Naive B cell (primary cell): ENCODE measurements at places on chromosomes 5 and 9. TPM values are rescaled to one million over a fixed set of nuclear protein-coding genes. Genes with fewer than 3 reads are reported as not detected.
A peak's percentile ranks its signal among the peaks of the same experiment; 100 is the strongest.

DNA sequence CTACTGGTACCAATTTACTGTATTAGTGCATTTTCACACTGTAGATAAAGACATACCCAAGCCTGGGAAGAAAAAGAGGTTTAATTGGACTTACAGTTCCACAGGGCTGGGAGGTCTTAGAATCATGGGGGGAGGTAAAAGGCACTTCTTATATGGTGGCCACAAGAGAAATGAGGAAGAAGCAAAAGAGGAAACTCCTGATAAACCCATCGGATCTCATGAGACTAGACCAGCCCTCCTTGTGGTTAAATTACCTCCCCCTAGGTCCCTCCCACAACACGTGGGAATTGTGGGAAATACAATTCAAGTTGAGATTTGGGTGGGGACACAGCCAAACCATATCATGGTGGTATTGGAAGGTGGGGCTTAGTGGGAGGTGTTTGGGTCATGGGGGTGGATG, 56.5 kb upstream of the SPDL1 start:
- H3K27me3 ChIP-seq, result peaks cover 26% of the 10 kb centered on the region
- H3K27ac ChIP-seq, result no peak overlapping the region
- H3K4me3 ChIP-seq, result no peak overlapping the region
- no peaks in the 10 kb centered on the region for H3K36me3 ChIP-seq
- H3K4me1 ChIP-seq, result no peaks in the 10 kb centered on the region

- no peaks in the 10 kb centered on the region for H3K36me3 ChIP-seq
- H3K27ac ChIP-seq, result no peak overlapping the region
- no peak overlapping the region for H3K4me3 ChIP-seq
- DNase-seq, result no peak
- no peaks in the 10 kb centered on the region for H3K4me1 ChIP-seq
These were observed 161.4 kb downstream of the CHSY3 start for GRCh38 chr5:130065617-130066016.

The TRIP13 gene
- not detected for polyA plus RNA-seq

- H3K36me3 ChIP-seq, result no peaks in the 10 kb centered on the region
- no peak for DNase-seq
- no peaks in the 10 kb centered on the region for H3K27me3 ChIP-seq
- no peak overlapping the region for H3K27ac ChIP-seq
- H3K4me1 ChIP-seq, result peaks cover 14% of the 10 kb centered on the region
These were observed 288.2 kb downstream of the FANCC start for GRCh38 chr9:95029288-95029687.

The CSNK1G3 gene
- 92.2 TPM for polyA plus RNA-seq

The TEX48 gene
- not detected for polyA plus RNA-seq

The SPINK4 gene
- not detected for polyA plus RNA-seq

The C9orf50 gene
- polyA plus RNA-seq, result not detected

- no peak overlapping the region for H3K4me3 ChIP-seq
- DNase-seq, result no peak
- peaks cover 47% of the 10 kb centered on the region for H3K27me3 ChIP-seq
- H3K27ac ChIP-seq, result no peak overlapping the region
- no peaks in the 10 kb centered on the region for H3K36me3 ChIP-seq
- no peaks in the 10 kb centered on the region for H3K4me1 ChIP-seq
These were observed 42.2 kb downstream of the PTPN3 start for GRCh38 chr9:109455861-109456260.

DNA sequence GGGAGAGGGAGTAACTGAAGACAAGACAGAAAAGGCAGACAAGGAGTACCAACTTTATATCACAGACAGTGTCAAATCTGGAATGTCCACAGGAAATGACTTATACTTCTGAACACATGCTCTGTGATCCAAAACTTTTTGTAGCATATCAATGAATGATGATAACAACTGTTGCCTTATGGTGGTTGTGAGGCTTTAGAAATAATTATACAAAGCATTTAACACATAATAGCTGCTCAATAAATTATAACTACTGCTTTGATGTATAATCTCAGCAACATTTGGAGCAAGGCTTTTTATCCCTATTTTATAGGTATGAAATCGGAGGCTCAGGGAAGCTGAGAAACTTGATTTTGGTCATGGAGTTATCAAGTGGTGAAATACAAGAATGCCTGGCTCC, 3.3 kb upstream of the ASTN2 start:
- no peak for DNase-seq
- H3K27ac ChIP-seq, result no peak overlapping the region
- H3K36me3 ChIP-seq, result no peaks in the 10 kb centered on the region
- peaks cover 3% of the 10 kb centered on the region for H3K4me1 ChIP-seq

GRCh38 chr5:146176805-146177204, 5.6 kb downstream of the LARS1 start:
- no peak for DNase-seq
- no peaks in the 10 kb centered on the region for H3K27me3 ChIP-seq
- H3K36me3 ChIP-seq, result no peaks in the 10 kb centered on the region
- no peak overlapping the region for H3K27ac ChIP-seq

The RNF180 gene
- polyA plus RNA-seq, result not detected

GRCh38 chr5:27947088-27947487, 908.7 kb upstream of the CDH9 start:
- H3K36me3 ChIP-seq, result no peaks in the 10 kb centered on the region
- H3K4me1 ChIP-seq, result no peaks in the 10 kb centered on the region
- no peak overlapping the region for H3K27ac ChIP-seq
- DNase-seq, result no peak

- H3K27me3 ChIP-seq, result no peaks in the 10 kb centered on the region
- peaks cover 27% of the 10 kb centered on the region for H3K36me3 ChIP-seq
- no peak overlapping the region for H3K4me3 ChIP-seq
- peaks cover 4% of the 10 kb centered on the region for H3K4me1 ChIP-seq
- peak; percentile 37 for DNase-seq
- H3K27ac ChIP-seq, result peak overlapping the region; percentile 6
These were observed 10.1 kb downstream of the ATG12 start for GRCh38 chr5:115831163-115831768.

GRCh38 chr9:133233681-133234432, 24.8 kb upstream of the OBP2B start:
- DNase-seq, result no peak
- H3K27me3 ChIP-seq, result peaks cover 27% of the 10 kb centered on the region
- no peak overlapping the region for H3K4me3 ChIP-seq
- no peaks in the 10 kb centered on the region for H3K36me3 ChIP-seq

The F2RL1 gene
- not detected for polyA plus RNA-seq

DNA sequence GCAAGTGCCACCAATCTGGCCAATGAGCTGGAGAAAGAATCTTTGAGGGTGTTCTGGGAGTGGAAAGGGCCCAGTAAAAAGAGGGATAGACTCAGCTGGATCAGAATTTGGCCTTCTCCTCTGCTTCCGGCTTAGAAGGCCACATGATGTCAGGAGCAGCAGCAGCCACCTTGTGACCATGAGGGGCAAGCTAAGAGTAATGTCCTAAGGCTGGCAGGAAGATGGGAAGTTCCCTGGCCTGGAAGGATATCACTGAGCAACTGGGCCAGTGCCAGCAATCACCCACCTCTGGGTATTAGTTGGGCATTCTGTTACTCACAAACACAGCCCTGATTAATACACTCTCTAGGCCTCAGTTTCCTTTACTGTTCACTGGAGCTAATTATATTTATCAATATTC, 44.2 kb downstream of the TSPAN17 start:
- no peak overlapping the region for H3K27ac ChIP-seq
- H3K27me3 ChIP-seq, result peaks cover 64% of the 10 kb centered on the region
- no peak overlapping the region for H3K4me3 ChIP-seq
- no peaks in the 10 kb centered on the region for H3K4me1 ChIP-seq

The ABO gene
- not detected for polyA plus RNA-seq

- H3K36me3 ChIP-seq, result no peaks in the 10 kb centered on the region
- H3K4me1 ChIP-seq, result peaks cover 50% of the 10 kb centered on the region
- H3K27ac ChIP-seq, result no peak overlapping the region
- H3K4me3 ChIP-seq, result no peak overlapping the region
- DNase-seq, result peak; percentile 56
These were observed 7.5 kb upstream of the ERAP2 start for GRCh38 chr5:96868603-96869371.

DNA sequence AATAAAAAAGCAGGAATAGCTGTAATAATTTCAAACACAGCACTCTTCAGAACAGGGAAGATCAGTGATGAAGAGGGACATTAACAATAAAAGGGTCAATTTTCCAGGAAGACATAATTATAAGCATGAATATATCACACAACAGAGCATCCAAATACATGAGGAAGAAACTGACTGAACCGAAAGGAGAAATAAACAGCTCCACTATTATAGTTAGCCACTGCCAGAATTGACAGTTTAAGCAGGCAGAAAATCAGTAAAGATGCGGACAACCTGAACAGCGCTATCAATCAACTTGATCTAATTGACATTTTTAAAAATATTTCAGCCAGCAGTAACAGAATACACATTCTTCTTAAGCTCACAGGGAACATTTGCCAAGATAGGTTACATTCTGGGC, 89.1 kb downstream of the MED10 start:
- no peaks in the 10 kb centered on the region for H3K4me1 ChIP-seq
- DNase-seq, result no peak
- H3K36me3 ChIP-seq, result no peaks in the 10 kb centered on the region
- no peak overlapping the region for H3K4me3 ChIP-seq

- H3K27me3 ChIP-seq, result peaks cover 6% of the 10 kb centered on the region
- no peaks in the 10 kb centered on the region for H3K36me3 ChIP-seq
- peak overlapping the region; percentile 27 for H3K27ac ChIP-seq
- no peaks in the 10 kb centered on the region for H3K4me1 ChIP-seq
- no peak for DNase-seq
These were observed 22.5 kb upstream of the NINJ1 start for GRCh38 chr9:93156475-93157008.

DNA sequence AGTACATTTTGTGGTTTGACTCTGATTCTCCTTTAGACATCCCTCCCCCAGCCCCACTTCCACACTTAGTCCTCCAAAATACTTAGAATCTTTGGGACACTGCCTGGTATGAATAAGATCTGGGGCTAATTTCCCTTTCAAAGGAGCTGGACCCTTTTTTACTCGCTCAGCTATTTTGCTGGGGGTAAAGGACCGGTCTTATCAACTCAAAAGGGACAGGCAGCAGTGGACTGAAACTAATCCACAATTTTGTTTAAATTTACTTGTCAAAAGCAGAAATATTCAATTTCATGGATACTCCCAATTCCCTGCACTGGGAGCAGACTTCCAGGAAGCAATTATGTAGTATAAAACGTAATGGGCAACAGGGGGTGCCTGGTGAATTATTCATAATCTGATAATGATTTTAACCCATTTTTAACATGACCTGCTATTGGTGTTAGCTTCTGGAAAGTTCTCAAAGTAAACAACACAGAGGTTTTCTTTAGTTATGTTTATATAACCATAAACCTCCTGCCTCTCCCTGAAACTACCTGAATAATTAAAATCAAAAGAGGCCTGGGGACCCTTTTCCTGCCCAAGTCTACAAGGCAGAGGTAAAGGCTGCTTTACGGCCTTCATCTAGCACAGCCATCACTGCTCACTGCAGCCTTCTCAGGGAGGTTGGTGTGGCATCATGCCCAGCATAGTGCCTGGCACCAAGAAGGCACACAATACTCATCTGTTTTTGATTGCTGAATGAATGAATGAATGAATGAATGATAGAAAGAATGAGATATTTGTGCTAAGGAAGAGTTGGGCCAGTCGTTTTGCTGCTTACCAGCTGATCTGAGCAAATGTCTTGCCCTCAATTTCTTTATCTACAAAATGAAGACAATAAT, 44.2 kb upstream of the GNPDA1 start:
- H3K4me3 ChIP-seq, result no peak overlapping the region
- DNase-seq, result no peak
- H3K27ac ChIP-seq, result no peak overlapping the region
- H3K36me3 ChIP-seq, result no peaks in the 10 kb centered on the region

DNA sequence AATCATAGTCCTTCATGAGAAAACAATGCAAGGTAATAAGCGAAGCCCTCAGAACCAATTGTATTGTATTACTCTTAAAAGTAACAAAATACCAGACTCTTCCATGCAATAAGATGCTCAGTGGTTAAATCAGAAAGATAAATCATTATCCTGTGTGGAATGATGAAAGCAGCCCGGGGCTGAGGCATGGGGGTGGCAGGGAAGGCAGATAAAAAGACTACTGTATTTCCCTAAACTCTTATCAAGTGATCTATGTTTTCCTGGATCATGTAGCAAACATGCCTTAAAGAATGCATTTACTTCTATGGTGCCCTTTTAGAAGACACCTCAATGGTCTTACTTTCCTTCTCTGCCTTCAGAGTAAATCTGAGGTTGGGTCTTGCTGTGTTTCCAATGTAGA, 105.6 kb upstream of the DAPK1 start:
- no peaks in the 10 kb centered on the region for H3K4me1 ChIP-seq
- no peak overlapping the region for H3K27ac ChIP-seq
- no peak overlapping the region for H3K4me3 ChIP-seq
- no peaks in the 10 kb centered on the region for H3K36me3 ChIP-seq
- no peaks in the 10 kb centered on the region for H3K27me3 ChIP-seq
- no peak for DNase-seq

DNA sequence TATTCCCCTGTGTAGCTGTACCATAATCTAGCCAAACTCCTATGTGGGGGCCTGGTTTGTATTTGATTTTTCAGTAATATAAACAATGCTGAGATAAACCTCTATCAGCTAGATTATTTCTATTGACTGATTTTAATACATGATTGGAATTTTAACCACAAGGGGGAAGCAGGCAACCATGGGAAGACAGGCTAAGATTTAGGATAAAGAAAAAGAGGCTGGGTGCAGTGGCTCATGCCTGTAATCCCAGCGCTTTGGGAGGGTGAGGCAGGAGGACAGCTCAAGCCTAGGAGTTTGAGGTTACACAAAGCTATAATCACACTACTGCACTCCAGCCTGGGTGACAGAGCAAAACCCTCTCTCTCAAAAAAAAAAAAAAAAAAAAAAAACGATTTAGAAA, 18.1 kb upstream of the GPX3 start:
- H3K27me3 ChIP-seq, result peaks cover 22% of the 10 kb centered on the region
- H3K27ac ChIP-seq, result no peak overlapping the region
- DNase-seq, result no peak
- H3K4me3 ChIP-seq, result no peak overlapping the region
- H3K4me1 ChIP-seq, result no peaks in the 10 kb centered on the region

The ENTPD8 gene
- polyA plus RNA-seq, result not detected

DNA sequence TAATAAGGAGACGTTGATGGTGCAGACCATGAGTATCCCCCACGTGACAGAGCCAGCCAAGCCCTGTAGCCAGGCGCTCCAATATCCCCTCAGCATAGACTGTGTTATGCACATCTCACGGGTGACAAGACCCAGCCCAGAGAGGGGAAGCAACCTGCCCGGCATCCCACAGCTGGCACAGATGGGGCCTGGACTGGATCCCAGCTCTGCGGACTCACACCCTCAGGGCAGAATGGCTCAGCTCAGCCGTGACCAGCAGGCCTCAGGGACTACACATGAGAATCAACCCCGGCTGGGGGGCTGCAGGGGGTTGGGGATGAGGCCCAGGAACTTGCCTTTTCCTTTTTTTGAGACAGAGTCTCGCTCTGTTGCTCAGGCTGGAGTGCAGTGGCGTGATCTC, 11.7 kb downstream of the FIBCD1 start:
- H3K27ac ChIP-seq, result no peak overlapping the region
- DNase-seq, result no peak
- H3K36me3 ChIP-seq, result no peaks in the 10 kb centered on the region
- H3K27me3 ChIP-seq, result peaks cover 18% of the 10 kb centered on the region
- H3K4me3 ChIP-seq, result no peak overlapping the region

The IFNK gene
- not detected for polyA plus RNA-seq

The B4GALT1 gene
- polyA plus RNA-seq, result 66.7 TPM

The INSL4 gene
- not detected for polyA plus RNA-seq

The GCNT1 gene
- polyA plus RNA-seq, result 60.2 TPM
